ENCODE measurements at places on chromosomes 11 and 22.

GRCh38 chr11:11480971-11481370, 127.9 kb upstream of the CSNK2A3 start:
- no peak for DNase-seq

GRCh38 chr22:26559961-26560575, 29.9 kb downstream of the TPST2 start:
- DNase-seq: no peak

DNA sequence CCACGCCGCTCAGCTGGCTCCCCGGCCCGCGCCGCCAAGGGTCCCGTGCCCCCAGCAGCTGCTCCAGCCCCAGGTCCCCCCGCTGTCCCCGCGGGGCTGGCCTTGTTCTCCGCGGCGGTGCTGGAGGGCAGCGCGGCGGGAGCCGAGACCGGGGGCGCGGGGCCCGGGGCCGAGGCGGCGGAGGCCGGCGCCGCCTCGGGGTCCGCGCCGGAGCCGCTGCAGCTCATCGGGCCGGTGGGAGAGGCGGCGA, 128 bp downstream of the TAF10 start:
- no peak for DNase-seq

DNA sequence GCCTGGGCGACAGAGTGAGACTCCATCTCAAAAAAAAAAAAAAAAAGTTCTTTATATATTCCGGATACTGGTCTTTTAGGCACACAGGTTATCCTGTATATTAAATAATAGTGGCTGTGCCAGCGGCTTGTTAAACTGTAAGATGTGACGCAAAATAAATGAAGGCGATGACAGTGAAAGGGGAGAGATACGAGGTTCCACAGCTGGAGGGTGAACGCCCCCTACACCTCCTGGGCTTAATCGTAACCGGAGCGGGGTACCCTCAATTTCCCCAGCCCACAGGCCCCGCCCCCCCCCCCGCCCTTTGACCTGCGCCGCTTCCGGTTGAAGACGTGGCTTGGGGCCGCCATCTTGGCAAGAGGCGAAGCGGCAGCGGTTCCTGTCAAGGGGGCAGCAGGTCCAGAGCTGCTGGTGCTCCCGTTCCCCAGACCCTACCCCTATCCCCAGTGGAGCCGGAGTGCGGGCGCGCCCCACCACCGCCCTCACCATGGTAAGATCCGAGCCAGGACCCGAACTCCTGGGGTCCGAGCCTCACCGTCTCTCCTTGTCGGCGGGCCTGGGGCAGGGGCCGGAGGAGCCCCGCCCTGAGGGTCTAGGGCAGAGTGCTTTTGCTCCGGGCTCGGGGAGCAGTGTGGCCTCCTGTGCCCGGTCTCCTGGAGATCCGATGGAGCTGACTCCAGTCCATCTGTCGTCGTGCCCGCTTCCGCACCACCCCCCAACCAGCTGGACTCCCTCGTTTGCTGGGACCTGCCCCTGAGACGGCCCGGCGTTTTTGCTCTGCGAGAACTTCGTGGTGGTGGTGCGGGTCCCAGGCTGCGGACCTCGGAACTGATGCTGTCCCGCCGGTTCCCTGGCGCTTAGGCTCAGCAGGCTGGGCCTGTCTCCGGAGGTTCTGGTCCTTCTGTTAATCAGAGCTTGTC, at the start of gene ARCN1:
Gene ARCN1 (plus strand): TSS at position 349 of the 920 bp plus-strand sequence. CDS start 139 bp downstream, at position 488.
- DNase-seq: peak; percentile 86

DNA sequence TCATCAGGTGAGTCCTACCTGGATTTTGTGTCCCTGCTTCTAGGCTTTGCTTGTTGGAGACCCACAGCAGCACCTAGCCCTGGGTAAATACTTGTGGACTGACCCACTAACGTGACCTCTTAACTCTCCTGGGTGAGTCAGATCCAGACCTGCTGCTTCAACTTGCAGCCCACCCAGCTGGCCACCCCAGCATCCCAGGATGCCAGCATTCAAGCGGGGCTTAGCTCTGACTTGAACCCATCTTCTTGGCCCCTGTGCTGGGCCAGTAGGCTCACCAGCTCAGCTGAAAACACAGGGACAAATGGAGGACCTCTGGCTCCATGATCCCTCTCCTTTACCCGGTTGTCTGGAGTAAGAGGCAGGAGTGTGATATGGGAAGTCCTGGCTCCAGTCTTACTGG, 33.5 kb downstream of the PARVG start:
- no peak for DNase-seq

- DNase-seq: no peak
Measured at GRCh38 chr11:118102721-118103261, 16.0 kb upstream of the SMIM35 start.
